ENCODE measurements at places on chromosomes 6 and 20. TPM values are rescaled to one million over a fixed set of nuclear protein-coding genes. Genes with fewer than 3 reads are reported as not detected.
A peak's percentile ranks its signal among the peaks of the same experiment; 100 is the strongest.

- DNase-seq = no peak
Observed at GRCh38 chr20:56091628-56092234, 86.4 kb upstream of the CBLN4 start.

DNA sequence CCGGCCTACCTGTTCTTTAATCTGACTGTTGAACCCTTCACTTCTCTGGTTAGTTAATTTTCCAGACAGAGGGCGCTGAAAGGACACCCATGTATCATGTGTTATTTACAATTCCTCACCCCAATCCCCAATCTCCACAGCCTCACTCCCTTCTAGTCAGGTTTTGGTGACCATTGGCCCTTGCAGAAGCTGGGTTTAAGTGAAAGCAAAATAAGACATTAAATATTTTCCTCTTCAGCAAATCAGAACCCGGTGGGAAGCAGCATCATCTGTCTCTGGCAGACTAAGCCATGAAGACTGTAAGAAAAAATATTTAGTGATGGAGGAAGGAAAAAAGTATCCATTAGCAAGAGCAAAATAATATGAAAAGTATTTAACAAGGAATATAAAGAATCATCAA, 9.4 kb upstream of the HLA-DQA1 start:
- DNase-seq = peak; percentile 41

GRCh38 chr6:3825851-3826581, 23.2 kb upstream of the FAM50B start:
- peak; percentile 86 for DNase-seq

The SALL4 gene
- total RNA-seq = 0.22 TPM

The KPNA5 gene
- total RNA-seq = 12.5 TPM

The NKX2-4 gene
- total RNA-seq = not detected

The OR10C1 gene
- total RNA-seq = not detected

The MDFI gene
- 0.35 TPM for total RNA-seq

All from heart left ventricle (tissue), 16 donors.